ENCODE measurements at places on chromosomes 12 and 14.
A peak's percentile ranks its signal among the peaks of the same experiment; 100 is the strongest.

DNA sequence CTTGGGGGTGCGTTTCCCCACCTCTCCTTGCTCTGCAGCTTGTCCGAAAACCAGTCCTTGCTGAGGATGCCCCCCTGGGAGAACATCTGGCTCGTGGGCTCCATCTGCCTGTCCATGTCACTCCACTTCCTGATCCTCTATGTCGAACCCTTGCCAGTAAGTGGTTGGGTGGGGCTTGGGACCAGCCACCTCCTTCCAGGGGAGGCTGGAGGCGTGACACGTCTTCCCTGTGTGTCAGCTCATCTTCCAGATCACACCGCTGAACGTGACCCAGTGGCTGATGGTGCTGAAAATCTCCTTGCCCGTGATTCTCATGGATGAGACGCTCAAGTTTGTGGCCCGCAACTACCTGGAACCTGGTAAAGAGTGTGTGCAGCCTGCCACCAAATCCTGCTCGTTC, 57.5 kb downstream of the ANAPC7 start:
- no peak for DNase-seq

- DNase-seq, result no peak
Observed at GRCh38 chr12:101327051-101327450, 47.1 kb downstream of the UTP20 start.

DNA sequence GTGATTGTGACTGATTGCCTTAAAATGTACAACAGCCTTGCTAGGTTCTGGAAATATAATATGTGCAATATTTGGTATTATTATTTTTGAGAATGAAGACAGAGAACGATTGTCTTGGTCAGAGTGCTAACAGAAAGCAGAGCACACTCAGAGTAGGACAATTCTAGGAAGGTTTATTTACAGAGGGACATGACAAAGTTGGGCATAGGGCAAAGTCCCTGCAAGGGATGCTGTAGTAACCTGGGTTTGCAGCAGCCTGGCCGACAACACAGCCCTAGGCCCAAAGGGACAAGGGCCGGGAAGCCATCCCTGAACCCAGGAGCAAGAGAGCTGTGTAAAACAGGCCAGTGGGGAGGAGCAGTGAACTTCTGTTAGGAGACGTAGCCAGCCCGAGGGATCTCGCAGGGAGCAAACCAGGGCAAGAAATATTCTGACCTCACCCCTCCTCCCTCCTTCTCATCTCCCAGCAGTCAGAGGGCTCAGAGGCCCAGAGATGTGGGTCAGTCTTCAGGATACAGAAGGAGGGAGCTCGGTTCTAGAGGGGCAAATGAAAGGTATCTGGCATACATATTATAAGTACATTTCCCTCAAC, 51.0 kb upstream of the FERMT2 start:
- DNase-seq, result no peak

GRCh38 chr12:127278351-127278750, 988.6 kb upstream of the TMEM132C start:
- no peak for DNase-seq

- no peak for DNase-seq
Observed at GRCh38 chr14:84465880-84466279, 1064.1 kb upstream of the FLRT2 start.

GRCh38 chr14:24909523-24910302, 140.2 kb downstream of the STXBP6 start:
- DNase-seq, result no peak

DNA sequence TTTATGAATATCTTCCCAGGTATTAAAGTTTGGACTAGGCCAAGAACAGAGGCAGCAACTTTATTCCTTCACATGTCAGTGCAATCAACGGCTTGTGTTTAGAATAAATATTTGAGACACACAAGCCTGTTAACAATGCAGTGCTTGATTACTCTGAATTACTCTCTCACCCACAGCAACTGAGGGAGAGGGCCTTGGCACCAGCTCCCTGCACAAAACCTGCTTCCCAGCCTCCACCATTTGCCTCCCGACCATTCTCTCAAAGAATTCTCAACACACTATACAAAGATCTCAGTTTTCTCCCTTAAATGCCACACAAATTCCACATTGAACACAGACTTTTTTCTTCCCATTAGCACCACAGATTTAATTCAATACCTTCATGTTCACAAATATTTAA, 77.0 kb downstream of the STON2 start:
- no peak for DNase-seq

DNA sequence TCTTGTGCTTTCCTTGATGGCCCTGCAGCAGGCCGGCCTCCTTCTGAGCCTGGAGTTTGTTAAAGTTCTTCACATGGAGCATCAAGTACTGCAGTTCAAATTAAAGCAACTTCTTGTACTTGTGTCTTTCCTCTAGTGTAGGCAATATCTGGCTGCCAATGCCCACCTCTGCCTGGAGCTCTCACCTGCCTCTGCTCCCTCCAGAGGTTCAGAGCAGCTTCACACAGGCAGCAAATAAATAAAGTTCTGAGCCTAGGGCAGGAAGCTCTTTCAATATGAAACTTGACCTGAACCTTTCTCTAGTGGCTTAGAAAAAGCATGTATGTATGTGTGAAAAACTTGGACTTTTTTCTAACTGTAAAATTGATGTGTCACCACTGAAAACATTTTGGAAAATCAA, 65.9 kb downstream of the ITPR2 start:
- DNase-seq, result no peak

- no peak for DNase-seq
Observed at GRCh38 chr14:95340201-95340697, 20.5 kb upstream of the CLMN start.

- peak; percentile 68 for DNase-seq
Observed at GRCh38 chr12:12474931-12475795, 87.5 kb downstream of the DUSP16 start.

- DNase-seq, result no peak
Observed at GRCh38 chr12:95182868-95183415, 34.3 kb downstream of the FGD6 start.

DNA sequence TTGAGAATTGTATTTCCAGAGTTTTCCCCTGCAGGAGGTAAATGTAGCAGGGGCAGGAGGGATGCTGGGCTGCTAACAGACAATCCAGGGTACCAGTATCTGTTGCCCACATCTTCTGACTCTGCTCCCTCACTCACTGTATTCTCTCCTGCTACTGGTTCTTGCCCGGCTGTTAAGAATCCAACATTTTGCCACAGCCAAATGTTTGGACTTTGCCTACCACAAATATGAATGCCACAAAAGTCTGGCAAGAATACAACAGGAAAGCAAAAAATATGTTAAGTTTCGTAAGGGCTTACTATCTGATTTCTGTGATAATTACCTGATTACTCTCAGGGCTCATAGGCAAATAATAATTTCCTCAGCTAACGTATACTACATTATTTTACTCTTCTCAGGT, 160.0 kb downstream of the BCAT1 start:
- no peak for DNase-seq

DNA sequence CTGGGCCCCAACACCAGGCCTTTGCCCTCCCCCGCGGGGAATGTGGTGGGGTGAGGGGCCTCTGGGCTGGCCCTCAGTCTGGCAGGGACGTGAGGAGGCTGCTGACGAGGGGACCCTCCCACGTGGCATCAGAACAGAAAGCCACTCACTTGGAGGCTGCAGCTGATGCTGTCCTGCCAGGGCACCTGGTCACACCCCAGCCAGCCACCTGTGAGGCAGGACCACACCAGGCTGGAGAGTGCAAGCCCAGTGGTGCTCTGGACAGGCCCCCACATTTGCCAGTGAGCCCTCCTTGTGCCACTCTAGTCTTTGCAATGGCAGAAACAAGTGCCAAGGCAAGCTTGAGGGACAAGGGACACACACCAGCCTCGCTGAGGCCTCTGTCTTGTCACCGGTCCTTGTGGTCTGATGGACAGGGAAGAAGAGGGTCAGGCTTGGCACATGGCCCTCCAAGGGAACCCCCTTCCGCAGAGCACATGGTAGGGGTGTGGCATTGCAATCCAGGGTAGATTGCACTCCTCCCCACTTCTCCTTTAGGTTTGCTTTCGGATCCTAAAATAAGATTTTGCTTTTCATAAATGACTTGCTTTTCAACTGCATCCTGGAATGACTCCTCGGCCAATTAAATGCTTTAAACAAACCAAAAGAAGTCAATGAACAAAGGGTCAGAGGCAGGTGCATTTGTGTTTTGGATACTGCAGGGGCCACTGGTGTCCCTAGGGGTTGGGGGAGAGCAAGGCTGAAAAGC, 53.7 kb downstream of the CCDC88C start:
- no peak for DNase-seq

GRCh38 chr14:94180655-94181271, 6.6 kb downstream of the PPP4R4 start:
- DNase-seq, result no peak

DNA sequence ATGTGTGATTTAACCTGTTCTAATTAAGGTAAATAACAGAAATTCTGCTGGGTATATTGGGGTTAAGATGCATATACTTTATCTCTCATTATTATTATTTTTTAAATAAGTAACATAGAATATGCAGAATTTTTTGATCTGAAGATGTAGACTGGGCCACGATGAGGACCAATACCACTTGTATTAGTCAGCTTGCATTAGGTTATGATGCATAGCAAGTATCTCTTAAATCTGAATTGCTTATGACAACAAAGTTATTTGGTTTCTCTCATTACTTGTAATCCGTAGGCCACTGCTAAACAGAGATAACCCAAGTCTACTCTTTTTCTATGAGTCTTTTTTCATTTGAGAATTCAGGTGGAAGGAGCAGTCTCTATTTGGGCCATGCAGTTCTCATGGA, 145.5 kb upstream of the NOVA1 start:
- no peak for DNase-seq

- DNase-seq, result no peak
Observed at GRCh38 chr12:63870838-63871237, 26.3 kb downstream of the SRGAP1 start.

DNA sequence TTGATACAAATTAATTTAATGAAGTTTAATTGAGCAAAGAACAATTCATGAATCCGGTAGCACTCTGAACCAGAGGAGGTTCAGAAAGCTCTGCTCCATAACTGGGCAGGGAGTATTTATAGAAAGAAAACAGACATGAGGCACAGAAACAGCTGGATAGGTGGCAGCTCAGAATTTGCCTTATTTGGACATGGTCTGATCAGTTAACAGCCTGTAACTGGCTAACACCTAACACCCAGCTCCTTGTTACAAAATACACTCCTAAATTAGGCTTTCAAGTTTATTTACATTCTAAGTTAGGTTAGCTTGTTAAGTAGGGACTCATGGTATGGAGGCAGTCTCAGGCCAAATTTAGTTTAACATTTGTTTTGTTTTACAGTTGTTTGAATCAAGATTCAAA, 67.8 kb upstream of the TMCC3 start:
- DNase-seq, result no peak

DNA sequence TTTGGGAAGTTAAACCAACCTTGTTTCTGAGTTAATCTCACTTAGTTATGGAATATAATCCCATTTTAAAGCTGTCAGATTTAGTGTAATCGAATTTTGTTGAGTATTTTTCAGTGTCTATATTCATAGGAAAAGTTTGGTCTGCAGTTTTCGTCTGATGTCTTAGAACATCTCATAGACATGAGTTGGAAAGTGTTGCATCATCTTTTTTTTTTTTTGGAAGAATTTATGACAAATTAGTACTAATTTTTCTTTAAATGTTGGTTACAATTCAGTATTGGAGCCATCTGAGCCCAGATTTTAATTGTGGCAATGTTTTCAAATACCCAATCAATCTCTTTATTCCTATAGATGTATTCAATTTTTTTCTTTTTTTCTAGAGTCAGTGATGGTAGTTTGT, 27.9 kb downstream of the C12orf50 start:
- DNase-seq, result no peak
